Occipital lobe (tissue), 3 donors: ENCODE measurements at places on chromosomes 5 and 9.

DNA sequence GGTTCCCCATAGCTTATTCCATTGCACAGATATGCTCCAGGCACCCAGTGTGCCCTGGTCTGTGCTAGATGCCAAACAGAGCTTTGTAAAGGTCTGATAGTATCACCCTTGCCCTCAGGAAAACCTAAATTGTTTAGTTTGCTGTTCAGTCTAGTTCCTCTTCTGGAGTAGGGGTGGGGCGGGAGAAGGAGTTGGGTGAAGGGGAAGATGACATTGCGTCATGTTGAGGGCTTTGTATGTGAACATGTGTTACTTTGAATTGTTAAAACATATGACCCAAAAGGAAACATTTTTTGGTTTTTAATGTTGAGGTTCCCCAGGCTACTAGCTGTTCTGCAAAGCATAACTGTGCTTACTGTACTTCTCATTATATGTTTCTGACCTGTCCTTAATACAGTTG lies 40.6 kb downstream of the HACD4 start:
- no peak for DNase-seq

GRCh38 chr5:101425339-101425859 lies 522.3 kb upstream of the ST8SIA4 start:
- no peak for DNase-seq

DNA sequence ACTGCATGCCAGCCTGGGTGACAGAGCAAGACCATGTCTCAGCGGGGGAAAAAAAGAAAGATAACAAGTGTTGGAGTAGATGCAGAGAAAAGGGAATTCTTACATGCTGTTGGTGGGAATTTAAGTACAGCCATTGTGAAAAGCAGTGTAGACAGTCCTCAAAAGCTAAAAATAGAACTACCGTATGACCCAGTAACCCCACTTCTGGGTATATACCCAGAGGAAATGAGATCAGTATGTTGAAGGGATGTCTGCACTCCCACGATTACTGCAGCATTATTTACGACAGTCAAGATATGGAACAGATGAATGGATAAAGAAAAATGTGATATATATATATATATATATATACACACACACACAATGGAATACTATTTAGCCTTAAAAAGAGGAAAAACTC lies 225.3 kb upstream of the SLC24A2 start:
- no peak for DNase-seq

- DNase-seq, result no peak
Measured at GRCh38 chr5:115961381-115962238, 665 bp upstream of the LVRN start.

DNA sequence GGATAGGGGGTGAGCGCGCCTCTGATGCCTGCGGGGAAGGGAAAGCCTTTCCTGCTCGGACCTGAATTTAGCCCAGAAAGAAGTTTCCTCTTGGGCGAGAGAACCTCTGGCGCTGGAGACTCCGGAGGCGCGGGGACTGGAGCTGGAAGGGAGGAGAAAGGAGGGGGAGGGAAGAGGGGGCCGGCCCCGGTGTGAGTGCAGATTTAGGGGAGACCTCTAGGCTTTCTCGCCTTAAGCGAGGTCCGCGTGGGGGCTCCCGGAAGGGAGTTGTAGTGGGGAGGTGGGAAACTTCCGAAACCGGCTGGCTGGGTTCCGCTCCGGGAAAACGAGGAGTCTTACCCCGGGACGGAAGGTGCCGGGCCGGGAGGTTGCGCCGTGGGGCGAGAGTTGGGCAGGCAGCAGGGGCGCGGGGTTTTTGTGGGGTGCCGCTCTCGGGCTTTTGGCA lies 1.3 kb downstream of the PCSK5 start:
- no peak for DNase-seq

DNA sequence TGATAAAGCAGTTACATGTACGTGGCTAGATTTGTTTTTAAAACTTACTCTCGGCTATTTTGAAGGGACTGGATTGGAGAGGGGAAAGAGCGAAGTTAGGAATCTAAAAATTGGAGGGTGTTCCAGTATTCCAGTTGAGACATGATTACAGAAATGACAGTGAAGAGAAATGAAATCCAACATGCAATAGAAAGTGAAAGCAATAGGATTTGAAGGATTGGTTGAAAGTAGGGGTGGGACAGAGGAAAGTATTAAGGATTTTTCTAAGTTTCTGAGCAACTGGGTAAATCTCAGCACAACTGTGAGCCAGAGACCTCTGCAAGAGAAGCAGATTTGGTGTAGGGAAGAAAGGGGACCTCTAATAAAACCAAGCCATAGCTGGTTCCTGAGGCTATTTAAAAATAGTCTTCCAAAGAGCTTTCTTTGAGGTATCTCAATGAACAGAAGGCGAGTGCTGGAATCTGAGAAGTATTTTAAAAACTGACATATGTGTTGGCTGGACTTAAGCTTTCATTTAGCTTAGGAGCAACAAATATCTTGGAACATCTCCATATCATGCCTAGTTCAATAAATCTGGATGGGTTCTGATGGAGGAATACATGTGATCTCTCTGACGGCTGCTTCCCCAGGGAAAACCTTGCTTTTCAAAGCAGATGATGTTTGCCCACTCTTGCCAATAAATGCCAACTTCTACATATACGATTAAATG lies 110.4 kb upstream of the IFNK start:
- no peak for DNase-seq

- no peak for DNase-seq
Measured at GRCh38 chr5:87300744-87301143, 33.1 kb downstream of the RASA1 start.

- no peak for DNase-seq
Measured at GRCh38 chr5:181181650-181182565, 23.1 kb downstream of the TRIM7 start.

DNA sequence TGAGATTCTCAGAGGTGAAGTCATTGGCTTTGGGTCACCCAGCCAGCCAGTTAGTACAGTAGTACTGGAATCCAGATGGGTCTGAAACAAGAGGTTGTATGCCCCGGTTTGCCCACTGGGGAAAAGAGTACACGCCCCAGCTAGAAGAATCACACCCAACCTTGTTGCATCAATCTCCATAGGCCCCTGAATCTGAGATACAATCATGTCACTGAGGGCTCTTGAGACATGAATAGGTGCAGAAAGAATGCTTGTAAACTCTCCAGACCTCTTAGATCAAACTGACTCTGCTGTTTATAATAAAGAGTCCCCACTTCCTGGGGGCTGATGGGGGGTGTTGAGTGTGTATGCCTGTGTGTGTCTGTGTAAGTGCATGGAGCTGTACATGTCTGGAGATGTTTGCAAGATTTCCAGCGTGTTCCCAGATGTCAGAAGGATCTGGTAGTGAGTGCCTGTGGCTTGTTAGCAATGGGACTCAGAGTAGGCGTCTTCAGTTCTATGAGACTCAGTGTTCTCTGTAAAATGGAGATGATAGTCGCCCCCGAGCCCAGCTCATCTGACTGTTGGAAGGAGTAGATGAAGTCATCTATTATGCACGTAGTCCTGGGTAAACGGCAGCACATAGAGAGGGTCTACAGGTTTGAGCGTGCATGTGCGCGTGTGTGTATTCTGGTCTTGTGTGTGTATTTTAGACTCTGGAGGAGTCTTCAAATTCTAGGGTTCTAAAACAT lies 48.2 kb downstream of the COL27A1 start:
- no peak for DNase-seq

- no peak for DNase-seq
Measured at GRCh38 chr9:98869866-98870265, 62.4 kb downstream of the GALNT12 start.

- DNase-seq, result no peak
Measured at GRCh38 chr9:94482110-94482509, 72.8 kb upstream of the PCAT7 start.

DNA sequence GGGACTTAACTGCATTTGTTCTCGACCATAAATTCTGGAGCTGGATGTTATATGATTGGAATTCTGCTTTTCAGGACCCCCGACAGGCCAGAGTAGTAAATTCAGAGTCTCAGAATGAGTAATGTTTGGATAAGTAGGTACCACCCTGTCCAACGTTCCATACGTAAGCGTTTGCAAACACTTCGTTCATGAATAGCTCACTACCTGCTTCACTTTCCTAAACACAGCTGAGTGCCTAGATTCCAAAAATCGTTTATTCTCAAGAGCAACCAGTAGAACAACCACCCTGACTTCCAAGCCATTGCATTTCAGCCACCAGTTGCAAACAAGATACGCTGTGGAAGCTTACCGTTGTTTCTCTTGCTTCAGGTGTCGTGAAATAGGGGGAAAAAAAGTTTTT lies 101.3 kb upstream of the DMRT1 start:
- DNase-seq, result no peak

DNA sequence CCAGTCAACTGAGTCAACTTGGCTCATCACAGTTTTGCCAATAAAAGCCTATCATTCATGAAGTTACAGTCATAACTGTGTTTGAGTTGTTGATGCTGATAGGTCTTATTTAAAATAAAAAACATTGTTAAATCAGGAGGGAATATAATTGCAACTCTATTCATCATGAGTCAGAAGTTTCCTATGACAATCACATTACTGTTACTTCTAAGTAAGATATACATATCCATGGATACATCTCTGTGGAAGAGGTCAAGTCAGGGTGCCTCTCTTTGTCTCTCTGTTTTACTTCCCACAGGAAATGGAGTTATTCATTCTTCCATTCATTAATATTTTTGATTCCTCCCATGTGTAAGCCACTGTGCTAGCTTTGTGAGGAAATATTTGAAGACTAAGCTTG lies 2015.4 kb upstream of the WWC1 start:
- no peak for DNase-seq

DNA sequence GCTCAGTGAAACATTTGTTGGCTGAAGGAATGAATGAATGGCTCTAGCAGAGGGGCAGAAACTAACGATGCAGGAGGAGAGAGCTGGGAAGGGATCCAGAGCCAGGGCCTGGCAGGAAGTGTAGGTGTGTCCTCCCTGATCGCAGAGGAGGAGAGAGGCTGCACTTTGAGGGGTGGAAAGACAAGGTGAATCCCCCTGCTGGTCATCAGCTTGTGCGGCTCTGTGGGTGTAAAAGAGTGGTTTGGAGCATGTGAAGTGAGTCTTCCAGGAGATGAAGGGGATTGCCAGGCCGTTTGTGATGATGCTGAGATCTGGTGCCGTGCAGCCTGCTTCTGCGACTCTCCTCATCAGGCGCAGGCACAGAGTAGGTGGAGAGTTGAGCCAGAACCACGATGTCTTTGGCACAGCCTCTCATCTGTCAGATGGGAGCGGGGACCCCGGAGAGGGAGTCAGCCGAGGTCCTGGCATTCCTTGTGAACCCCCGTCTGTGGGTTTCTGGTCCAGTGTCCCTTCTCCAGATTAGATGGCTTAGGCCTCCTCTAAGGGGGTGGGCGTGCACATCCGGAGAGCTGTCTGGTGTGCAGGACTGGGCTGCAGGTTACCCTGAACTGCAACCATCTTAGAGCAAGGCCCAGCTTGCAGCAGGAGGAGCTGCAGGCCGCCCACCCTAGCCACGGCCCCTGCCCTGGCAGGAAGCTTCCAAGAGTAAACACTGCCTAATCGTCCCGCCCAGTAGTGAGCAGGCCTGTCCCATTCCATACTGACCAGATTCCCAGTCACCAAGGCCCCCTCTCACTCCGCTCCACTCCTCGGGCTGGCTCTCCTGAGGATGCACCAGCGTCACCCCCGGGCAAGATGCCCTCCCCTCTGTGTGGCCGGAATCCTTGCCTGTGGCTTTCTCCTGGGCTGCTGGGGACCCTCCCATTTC lies at the start of gene ADAMTS13:
Gene ADAMTS13 (plus strand): TSS at position 753 of the 928 bp plus-strand sequence. CDS start 77 bp downstream, at position 830.
- DNase-seq, result no peak
